Left ventricle myocardium superior (tissue), 1 donor: ENCODE measurements at places on chromosomes 2 and 18. TPM values are rescaled to one million over a fixed set of nuclear protein-coding genes. Genes with fewer than 3 reads are reported as not detected.

GRCh38 chr2:10366601-10367270, 64.0 kb downstream of the HPCAL1 start:
- DNase-seq: no peak

GRCh38 chr2:197113275-197113711, 186.8 kb upstream of the PGAP1 start:
- no peak for DNase-seq

- DNase-seq: peak; percentile 41
These were observed 40.7 kb upstream of the GALR1 start for GRCh38 chr18:77208964-77209363.

DNA sequence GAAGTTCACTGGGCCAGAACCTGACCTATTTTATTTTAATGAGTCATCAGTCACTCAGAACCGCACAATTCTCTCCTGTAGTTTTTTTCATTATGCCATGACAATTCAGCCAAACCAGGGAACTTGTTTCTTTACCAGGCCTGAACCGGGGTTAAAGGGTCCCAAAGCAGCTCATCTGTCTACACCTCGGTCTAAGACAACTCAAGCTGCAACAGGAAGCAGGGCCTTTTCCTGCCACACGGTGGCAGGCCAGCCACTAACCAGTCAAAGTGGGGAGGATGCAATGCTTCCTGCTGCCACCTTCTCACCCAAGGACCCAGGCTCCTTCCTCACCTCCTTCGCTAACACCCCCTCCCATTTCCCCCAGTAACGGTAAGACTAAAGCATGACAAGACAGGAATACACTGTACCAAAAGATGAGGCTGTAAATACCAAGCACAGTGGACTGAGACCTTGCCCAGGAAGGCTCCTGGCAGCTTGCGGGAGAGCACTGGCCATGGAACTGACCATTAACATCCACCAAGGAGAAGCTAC, 56.7 kb upstream of the ACKR3 start:
- DNase-seq: peak; percentile 79

Gene STPG4
- not detected for total RNA-seq

Gene NBAS
- 64.4 TPM for total RNA-seq

Gene DRC1
- not detected for total RNA-seq

Gene COL4A3
- 4.5 TPM for total RNA-seq

Gene LIPG
- total RNA-seq: not detected

Gene LGALSL
- total RNA-seq: 5.8 TPM

Gene REG1B
- not detected for total RNA-seq

Gene ARL6IP6
- total RNA-seq: 7.6 TPM
